NCI-H2171 (cell line): ENCODE measurements at places on chromosomes 3 and 15.

- no peak for DNase-seq
These were observed 14.7 kb downstream of the UQCC5 start for GRCh38 chr3:52551118-52551517.

- no peak for DNase-seq
These were observed 7.8 kb upstream of the LIPC start for GRCh38 chr15:58423831-58424608.

DNA sequence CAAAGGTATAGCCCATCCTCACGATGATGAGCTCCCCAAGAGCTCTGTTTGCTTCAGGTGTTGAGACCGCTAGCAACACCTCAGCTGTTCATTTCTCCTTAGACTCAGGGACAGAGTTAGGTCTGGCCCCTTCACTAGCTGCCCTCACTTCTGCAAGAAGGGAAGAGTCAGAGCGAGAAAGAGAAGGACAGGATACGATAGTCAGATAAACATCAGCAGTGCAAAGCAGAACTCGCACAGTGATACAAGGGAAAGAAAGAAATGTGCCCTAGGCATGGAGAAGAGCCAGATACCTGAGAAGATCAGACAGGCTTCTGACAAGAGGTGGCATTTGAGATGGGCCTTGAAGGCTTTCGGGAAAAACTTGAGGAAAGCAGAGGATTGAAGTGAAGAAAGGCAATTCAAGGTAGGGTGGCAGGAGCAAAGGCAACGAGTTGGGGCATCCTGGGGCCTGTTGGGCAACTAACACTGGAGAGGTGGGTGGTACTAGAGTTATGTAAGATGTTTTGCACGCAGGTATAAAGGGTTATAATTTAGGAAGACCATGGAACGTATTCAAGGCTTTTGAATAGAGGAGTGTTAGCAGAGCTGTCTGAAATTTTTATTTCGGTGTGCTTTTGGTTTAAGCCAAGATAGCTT is 106.0 kb downstream of the PGPEP1L start:
- DNase-seq, result no peak

DNA sequence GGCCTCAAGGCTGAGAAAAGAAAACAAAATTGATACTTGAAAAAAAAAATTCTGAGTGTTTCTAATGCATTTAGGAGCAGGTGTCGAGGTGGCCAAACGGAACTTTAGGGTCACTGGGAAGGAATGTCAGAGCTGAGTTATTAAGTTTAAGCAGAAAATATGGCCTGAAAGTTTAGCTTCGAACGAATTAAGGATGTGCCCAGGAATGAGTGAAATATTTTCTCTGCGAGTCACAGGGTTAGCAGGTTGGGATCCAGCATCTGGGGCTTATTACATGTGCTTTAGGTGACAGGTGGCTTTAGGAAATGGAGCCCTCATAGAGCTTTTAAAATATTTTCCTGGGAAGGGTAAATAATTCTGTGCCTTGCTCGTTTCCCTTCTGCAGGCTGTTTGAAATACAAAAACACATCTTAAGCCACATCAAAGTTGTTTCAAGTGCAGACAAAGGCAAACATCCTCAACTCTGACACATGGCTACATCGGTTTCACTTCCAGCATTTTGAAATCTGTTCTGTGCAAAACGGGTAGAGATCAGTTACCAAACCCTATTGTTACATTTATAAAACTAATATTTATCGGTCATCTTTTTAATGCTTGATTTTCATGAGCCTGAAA is 143.1 kb upstream of the ARRDC4 start:
- DNase-seq, result no peak

DNA sequence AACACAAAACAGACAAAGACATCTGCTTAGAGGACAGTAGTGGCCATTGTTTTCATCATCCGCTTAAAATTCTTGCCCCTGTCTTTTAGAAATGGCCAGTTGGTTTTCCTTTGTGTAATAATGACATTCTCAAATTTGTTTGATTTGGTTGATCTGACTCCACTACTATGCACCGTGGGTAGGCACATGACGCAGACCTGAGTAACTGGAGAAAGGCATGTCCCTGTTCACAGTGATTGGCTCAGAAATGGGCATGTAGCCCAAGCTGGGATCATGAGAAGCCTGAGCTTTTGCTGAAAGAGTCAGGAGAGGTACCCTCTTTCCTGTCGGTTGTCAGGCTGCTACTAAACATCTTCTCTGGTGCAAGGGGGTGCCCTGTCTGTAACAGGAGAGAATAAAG is 36.6 kb upstream of the MAGI1 start:
- DNase-seq, result no peak

- DNase-seq, result no peak
These were observed 8.5 kb downstream of the CRBN start for GRCh38 chr3:3170998-3171397.

DNA sequence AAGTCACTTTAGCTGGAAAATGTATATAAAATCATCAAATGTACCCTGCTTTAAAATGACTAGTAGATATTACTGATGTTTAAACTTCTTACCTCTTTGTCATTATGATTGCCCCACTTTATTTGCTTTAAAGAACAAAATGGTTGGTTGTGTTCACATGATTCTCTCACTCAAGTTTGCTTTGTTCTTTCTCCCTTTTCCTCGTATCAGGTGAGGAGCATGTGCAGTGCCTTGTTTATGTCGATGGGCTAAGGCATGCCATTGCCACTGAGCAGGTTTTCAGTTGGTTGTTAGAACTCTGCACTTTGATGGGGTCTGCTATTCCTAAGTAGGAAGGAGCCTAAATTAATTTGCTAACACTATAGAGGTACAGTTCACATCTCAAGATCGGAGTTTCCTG is 5.3 kb downstream of the MAP2K5 start:
- no peak for DNase-seq

DNA sequence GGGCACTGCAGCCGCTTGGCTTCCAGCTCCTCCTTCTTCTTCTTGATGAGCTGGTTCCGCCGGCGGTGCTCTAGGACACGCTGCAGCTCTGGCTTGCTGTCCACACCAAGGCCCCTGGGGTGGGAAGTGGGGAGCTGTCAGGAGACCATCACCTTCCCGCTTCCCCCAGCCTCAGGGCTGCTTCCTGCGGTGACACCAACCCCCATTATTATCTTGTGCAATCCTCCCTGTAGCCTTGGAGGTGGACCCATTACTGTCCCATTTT is 10.0 kb downstream of the FAM107A start:
- DNase-seq, result no peak

GRCh38 chr3:49930922-49931321 is 1.3 kb upstream of the MON1A start:
- no peak for DNase-seq

DNA sequence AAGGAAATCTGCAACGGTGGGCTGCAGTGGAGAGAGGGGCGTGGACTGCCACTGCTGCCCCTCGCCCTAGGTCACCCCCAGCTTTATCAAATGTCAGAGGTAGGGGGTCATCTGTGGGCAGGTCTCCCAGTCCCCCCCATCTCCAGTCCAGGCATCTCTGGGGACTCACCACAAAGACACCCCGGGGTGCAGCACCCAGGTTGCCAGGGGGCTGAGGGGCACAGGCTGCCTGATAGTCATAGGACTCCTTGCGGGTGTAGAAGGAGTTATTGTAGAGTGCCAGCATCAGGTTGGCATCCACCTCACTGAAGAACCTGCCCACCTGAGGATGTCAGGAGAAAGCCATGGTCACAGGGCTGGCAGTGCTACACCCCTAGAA is 6.5 kb upstream of the TMEM115 start:
- DNase-seq, result no peak

GRCh38 chr3:23067116-23067515 is 136.0 kb upstream of the UBE2E2 start:
- DNase-seq, result no peak

DNA sequence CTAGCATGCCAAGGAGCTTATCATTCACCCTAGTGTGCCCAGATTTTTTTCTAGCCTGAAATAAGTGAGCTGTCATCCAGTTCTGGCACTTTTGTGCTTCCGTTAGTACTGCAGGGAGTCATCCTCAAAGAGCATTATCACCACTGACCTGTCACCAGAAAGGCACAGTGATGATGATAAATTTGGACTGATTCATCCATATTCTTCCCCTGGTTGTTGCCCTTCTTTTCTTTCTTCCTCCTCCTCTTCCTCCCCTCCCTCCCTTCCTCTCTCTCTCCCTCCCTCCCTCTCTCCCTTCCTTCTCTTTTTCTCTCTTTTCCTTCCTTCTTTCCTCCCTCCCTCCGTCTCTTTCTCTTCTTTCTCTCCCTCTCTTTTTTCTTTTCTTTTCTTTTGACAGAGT is 21.3 kb downstream of the SLC35G2 start:
- no peak for DNase-seq

GRCh38 chr3:53534676-53535400 is 40.4 kb downstream of the CACNA1D start:
- DNase-seq, result peak; percentile 20
